Myocyte (in vitro differentiated cells): ENCODE measurements at places on chromosomes 3 and 15. TPM values are rescaled to one million over a fixed set of nuclear protein-coding genes. Genes with fewer than 3 reads are reported as not detected.

GRCh38 chr3:14803101-14803980, 15.4 kb upstream of the FGD5 start:
- DNase-seq, result peak; percentile 90

The SPTSSB gene
- total RNA-seq, result not detected in 2 replicates

GRCh38 chr3:100554373-100554676, 55.1 kb upstream of the ADGRG7 start:
- DNase-seq, result no peak

DNA sequence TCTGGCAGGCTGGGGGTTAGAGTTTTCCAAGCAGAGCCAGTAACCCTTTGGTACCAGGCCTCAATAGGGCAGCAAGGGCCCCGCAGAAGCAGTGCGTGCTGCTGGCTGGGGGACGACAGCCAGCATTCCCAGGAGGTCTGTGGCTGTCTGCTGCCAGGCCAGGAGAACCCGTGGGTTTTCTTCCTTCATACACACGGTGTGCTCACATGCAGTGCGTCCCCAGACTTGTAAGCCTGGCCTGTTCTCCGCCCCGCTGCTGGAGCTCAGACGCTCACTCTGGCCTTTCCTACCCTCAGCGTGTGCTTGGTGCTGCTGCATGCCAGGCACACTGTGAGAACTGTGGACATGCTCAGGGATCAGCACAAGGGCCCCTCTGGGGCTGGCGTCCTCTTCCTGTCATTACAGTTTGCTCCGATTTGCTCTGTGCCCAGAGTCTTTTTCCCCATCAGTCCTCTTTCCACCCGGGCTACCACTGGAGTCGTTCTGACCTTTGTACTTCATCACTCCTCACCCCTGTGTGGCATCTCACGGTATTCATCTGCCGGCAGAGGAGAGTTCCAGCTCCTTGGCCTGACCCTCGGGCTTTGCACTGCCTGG, 149.5 kb downstream of the DNAJB8 start:
- DNase-seq, result no peak

The COL8A1 gene
- 31.3 and 34.9 TPM in 2 replicates for total RNA-seq
